ENCODE measurements at places on chromosomes 2 and 18. TPM values are rescaled to one million over a fixed set of nuclear protein-coding genes. Genes with fewer than 3 reads are reported as not detected.

DNA sequence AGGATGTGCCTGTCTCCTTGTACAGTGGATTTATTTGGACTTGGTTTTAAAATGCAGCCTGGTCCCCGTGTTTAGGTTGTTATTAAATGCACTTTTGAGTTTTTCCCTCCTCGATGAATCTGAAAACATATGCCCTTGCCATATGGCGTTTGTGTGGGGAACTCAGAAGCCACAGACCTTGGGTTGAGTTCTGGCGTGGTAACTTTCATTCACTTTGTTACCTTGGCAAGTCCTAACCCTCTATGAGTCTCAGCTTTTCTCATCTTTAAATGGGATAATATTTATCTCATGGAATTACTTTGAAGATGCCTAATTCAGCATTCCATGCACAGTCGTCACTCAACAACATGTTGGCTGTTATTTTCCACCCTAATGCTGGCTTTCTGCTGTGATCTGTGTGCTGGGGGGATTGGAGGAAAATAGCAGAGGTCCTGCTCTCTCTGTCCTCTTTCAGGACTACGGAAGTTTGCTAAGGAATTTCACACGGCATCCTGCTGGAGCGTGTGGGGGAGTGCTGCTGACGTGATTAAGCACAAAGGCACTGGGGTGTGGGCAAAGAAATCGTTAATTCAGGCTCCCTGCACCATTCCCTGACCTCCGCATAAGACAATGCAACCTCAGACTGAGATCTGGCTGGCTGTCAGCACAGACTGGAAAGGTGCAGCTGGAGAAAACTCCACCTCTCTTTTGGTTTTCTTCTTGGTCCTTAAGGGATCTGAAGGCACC lies 61.7 kb downstream of the LDLRAD4 start:
- no peaks in the 10 kb centered on the region for H3K4me1 ChIP-seq
- no peak overlapping the region for H3K4me3 ChIP-seq
- H3K27ac ChIP-seq, result no peak overlapping the region
- DNase-seq, result no peak

GRCh38 chr2:181235683-181236459 lies 221.3 kb upstream of the ITGA4 start:
- no peak overlapping the region for H3K27ac ChIP-seq
- no peaks in the 10 kb centered on the region for H3K27me3 ChIP-seq
- DNase-seq, result no peak
- no peak overlapping the region for H3K4me3 ChIP-seq
- H3K4me1 ChIP-seq, result no peaks in the 10 kb centered on the region

The NFATC1 gene
- 5.9 TPM for total RNA-seq

The PDE11A gene
- 0.05 TPM for total RNA-seq
